ENCODE measurements at places on chromosomes 3 and 15.

DNA sequence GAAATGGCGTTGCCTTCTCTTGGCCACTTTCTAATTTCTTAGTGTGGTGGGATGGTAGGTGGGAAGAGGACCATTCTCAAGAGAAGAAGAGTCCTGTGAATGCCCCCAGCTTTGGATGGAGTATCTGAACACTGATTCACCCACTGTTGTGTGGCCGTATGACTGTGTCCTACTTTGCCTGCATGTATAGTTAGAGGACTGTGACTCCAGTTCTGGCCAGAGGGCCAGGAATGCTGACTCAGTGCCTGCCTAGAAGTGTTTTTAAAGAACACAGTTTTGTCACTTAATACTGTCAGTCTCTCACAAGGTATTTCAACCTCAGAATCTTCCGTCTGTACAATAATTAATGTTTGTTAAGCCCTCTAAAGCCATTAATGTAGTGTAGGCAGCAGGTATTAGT is 2.1 kb downstream of the SEC61A1 start:
- no peak for DNase-seq

- DNase-seq: no peak
These were observed 166.1 kb downstream of the ZNF621 start for GRCh38 chr3:40690749-40691451.

DNA sequence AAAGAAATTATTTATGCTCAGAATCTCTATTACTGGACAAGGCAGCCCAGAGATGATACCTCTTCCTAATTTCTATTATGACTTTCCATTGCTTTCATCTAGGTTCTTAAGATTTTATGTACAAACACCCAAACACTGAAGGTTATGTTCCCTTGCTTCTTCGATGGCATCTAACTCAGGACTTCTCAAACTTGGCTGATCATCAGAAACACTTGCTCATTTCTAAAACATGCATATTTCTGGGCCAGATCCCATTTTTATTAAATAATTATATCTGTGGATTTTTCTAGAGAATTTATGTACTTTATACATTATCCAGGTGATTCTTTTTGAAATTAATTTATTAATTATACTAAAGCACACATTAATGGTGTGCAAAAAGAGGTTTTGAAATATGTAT is 482.4 kb upstream of the NR2F2 start:
- no peak for DNase-seq

DNA sequence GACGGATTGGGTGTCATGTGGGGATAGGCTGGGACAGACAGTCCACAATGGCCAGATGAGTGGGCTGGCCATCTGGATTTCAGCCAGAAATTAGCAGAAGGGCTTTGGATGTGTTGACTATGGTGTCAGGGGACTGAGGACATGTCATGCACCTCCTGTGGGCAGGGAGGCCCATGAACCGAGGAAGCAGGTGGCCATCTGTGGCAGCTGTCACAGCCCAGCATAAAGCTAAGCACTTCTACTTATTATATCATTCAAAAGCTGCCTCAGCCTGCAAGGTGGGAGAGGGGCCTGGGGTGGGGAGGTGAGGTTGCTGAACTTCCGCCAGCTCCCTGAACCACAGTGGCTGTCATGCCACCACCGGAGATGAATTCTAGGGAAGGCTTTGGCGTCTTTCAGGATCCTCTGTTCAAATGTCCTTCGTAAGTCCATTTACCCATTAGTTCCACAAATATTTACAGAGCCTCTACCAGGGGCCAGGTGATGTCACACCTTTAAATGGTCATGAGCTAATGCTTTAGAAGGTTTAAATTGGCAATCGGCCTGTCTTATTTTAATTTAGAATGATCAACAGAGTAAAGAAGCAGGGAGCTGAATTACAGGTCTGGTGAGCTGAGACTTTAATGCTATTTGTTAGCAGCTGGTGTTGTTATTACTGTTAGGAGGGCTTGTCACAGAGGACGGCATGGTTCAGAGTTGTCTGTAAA is 23.6 kb upstream of the CAV3 start:
- no peak for DNase-seq

DNA sequence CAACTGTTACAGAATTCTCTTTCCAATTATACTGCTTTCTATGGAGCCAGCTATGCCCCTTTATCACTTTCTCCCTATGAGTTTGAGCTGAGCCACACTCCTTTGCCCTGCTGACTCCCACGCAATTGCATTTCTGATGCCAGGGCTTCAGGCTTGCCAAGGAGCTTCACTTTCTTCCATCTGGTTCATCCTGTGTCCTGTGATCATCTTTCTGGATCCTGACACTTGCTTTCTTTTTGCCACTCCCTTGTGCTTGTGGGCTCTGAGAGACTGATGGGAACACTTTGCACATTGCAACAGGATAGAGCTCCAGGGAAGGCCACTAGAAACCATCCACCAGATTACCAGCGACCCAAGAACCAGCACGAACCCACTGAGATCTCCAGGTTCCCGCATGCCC is 77.0 kb upstream of the SEC13 start:
- no peak for DNase-seq

GRCh38 chr15:49247556-49248110 is 77.6 kb downstream of the GALK2 start:
- no peak for DNase-seq

- no peak for DNase-seq
These were observed 42.1 kb downstream of the CRABP1 start for GRCh38 chr15:78382114-78382880.

DNA sequence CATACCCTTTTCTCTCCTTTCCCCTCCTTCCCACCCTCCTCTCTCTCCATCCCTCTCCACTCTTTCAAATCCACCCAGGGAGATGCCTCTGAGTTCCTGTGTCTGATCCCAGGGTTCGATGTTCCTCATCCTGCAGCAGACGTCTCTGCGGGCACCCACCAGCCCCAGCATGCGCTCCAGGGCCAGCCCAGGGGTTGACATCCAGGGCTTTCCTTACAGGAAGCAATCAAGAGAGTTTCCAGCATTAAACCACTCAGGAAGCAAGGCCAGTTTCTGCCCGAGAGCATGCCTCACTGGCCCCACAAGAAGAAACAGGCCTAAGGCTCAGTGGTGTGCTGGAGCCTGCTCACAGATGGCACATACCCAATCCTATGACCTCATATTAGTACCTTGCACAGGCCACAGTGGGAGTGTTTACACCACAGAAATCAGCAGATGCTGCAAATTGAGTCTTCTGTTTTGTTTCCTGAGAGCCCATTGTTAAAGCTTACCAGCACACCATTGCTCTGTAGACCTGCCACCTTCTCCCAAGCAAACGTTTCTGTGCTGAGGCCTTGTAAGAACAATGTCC is 13.2 kb downstream of the SLC6A1 start:
- no peak for DNase-seq

GRCh38 chr3:169825316-169825715 is 12.6 kb upstream of the LRRC34 start:
- DNase-seq: no peak

Measured in CD4-positive, alpha-beta T cell (primary cell).